Amygdala (tissue), 56 donors: ENCODE measurements at places on chromosomes 3 and 15.
A peak's percentile ranks its signal among the peaks of the same experiment; 100 is the strongest.

DNA sequence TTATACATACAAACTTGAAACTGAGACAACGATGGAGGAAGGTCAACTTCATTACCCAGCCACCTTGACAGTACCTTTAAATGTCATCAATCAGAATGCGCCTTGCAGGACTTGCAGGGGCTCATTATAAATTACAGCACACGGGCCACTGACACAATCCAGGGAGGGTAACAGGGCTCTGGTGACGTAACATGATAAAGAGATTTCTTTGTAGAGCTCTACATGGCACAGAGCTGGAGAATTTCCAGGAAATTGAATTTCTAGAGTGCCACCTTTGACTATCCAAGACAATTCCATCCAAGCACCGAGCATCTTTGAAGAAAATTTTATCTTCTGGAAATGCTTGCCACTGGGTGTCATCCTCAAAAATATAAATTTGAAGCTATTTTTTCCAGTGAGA, 486.0 kb downstream of the FOXP1 start:
- no peak for DNase-seq

GRCh38 chr3:46380471-46381221, 9.9 kb downstream of the CCR5 start:
- no peak for DNase-seq

- DNase-seq: no peak
Measured at GRCh38 chr15:35547775-35548364, 1.9 kb upstream of the DPH6 start.

GRCh38 chr3:23537101-23537551, 268.6 kb upstream of the UBE2E1 start:
- DNase-seq: no peak

GRCh38 chr3:177491296-177492032, 294.2 kb upstream of the TBL1XR1 start:
- peak; percentile 45 for DNase-seq

- no peak for DNase-seq
Measured at GRCh38 chr15:79168922-79169456, 78.4 kb upstream of the RASGRF1 start.

GRCh38 chr3:123421353-123422174, 27.3 kb downstream of the ADCY5 start:
- DNase-seq: no peak

DNA sequence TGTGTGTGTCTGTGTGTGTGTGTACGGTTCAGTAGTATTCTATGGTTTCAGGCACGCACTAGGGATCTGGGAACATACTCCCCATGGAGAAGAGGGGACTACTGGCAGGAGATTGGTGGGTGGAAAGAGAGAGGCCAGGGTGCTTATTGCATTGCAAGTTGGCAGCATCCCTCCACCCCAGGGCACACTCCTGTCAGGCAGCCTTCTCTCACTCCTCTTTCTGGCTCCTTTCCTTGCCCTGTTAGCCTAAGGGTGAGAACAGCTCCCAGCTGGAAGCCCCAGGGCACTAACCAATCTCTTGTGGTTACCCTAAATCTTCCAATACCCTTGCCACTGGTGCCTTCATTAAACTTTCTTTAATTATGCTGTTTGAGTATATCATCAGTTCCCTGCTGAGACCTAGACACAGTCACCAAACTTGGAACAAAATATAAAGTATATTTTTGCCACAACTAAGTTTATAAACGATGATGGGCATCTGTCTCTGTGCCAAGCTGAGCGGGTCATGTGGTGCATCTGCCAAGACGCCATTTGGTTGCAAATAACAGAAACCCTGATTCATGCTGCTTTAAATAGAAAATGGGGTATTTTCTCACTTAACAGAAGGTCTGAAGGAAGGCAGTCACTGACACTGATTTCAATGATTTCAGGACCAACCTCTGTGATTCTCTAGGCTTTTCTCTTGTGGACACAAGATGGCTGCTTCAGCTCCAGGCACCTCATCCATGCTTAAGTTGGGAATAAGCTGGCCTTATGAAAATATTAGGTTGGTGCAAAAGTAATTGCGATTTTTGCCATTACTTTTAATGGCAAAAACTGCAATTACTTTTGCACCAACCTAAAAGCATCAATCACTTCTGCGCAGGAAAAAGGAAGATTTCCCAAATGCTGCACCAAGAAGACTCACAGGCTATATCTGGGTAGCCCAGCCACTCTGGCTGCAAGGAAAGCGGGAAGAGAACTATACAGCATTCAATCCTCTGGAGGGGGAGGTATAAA, 476.9 kb upstream of the PROK2 start:
- DNase-seq: no peak

GRCh38 chr3:11541321-11542303, 102.1 kb downstream of the VGLL4 start:
- DNase-seq: no peak

DNA sequence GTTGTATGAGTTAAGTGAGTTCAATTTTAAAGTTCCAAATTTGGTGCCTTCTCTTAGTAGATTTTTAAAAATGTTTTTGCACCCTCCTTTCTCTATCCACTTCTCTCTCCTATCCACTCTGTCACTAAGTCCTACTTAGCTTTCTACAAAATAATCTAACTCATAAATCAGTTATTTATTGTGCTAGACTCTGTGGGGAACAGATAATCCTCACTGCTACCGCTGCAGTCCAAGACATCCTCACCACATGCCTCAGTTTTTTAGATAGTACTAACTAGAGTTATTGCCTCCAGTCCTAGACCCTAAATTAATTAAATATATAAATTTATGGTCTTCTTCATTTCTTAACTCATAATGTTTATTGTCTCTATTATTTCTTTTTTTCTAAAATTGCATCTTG, 576.3 kb downstream of the GRM7 start:
- DNase-seq: no peak

DNA sequence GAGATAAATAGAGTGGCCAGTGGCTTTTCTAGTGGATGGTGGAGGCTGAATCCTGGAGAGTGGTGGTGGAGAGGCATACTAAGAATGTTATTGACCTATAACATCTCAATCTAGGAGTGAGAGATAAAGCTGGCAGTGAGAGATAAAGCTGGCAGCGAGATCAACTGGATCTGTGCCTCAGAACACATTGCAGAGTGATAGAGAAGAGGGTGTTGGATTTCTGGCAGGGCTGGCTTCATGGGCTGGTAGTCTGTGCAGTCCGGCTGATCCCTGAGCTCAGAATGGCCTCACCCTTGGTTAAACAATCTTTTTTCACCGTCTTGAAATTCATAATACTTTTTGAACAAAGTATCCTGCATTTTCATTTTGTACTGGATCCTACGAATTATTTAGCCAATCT, 221.2 kb downstream of the NLGN1 start:
- no peak for DNase-seq

- DNase-seq: no peak
Measured at GRCh38 chr3:105431200-105431599, 64.5 kb downstream of the ALCAM start.

- no peak for DNase-seq
Measured at GRCh38 chr3:128814519-128815317, 64.7 kb upstream of the ACAD9 start.

- peak; percentile 65 for DNase-seq
Measured at GRCh38 chr3:79018671-79019136, 749.1 kb downstream of the ROBO1 start.

DNA sequence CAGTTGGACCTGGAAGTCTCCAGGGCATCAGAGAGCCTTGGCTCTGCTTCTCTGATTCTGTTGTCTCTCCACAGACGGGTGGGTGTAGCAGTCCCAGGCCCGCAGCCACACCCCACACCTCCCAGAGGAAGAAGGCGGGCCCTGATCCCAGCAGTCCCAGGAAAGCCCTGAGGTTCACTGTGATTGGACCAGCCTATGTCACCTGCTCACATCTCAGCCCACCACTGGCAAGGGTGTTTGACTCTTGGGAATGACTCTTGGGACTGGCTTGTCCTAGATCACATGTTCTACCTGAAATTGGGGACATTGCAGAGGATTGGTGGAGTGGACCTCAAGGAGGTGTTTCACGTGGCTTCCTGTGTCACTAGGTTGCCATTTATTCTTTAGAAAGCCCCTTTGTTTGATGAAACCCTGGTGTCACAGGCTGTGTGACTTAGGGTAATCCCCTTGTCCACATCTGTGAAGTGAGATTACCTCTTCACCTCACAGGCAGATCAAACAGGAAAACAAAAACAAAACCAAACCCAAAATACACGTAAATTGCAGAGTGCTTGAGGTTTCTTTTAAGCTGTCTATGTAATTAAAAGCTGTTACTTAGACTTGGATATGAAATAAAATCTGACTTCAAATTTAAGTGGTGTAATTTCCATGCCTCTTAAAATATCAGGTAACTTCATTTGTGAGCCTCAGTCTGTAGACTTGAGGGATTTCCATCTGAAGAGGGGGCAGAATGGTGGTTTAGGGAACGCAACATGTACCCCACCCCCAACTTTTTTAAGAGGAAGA, 26.7 kb downstream of the FLNB start:
- no peak for DNase-seq

DNA sequence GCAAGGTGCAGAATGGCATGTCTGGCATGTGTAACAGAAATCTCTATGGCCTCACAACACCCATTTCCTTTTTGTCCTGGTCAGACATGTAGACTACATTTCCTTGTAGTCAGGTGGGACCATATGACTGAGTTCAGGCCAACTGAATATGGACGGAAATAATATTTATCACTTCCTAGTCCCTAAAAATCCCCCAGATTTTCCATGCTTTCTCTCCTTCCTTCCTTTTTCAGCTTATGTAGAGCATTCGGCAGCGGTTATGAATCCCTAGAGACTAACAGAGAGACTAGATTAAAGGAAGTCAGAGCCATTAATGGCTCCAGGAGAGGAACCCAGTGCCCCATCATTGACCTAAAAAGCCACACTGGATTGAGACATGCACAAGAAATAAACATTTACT, 35.8 kb downstream of the SLC9A9 start:
- no peak for DNase-seq
